Chondrocyte (in vitro differentiated cells): ENCODE measurements at places on chromosomes 6 and 20. TPM values are rescaled to one million over a fixed set of nuclear protein-coding genes. Genes with fewer than 3 reads are reported as not detected.

STK38 gene
- total RNA-seq: 60.4 to 65.1 TPM (median 63.2 TPM) in 3 replicates

ZC2HC1B gene
- 0.46 TPM in 1 of 3 replicates, not detected in the others for total RNA-seq

TENT5A gene
- 25.8 to 57.9 TPM (median 27.9 TPM) in 3 replicates for total RNA-seq

SNAP25 gene
- total RNA-seq: 0.46 to 0.65 TPM (median 0.60 TPM) in 3 replicates

YIPF3 gene
- 131 to 142 TPM (median 133 TPM) in 3 replicates for total RNA-seq

KCNK16 gene
- total RNA-seq: not detected in 3 replicates

PHF20 gene
- 42.2 to 46.1 TPM (median 44.6 TPM) in 3 replicates for total RNA-seq

DEF6 gene
- total RNA-seq: 0.82 to 1.1 TPM (median 0.82 TPM) in 3 replicates

HUS1B gene
- total RNA-seq: 0.70 to 0.97 TPM (median 0.79 TPM) in 3 replicates

EIF6 gene
- 117 to 125 TPM (median 123 TPM) in 3 replicates for total RNA-seq

HLA-DQA2 gene
- not detected in 3 replicates for total RNA-seq

HLA-DOB gene
- 0.25 to 0.56 TPM in 2 of 3 replicates, not detected in the other for total RNA-seq

KIFC1 gene
- 7.4 to 10.4 TPM (median 8.1 TPM) in 3 replicates for total RNA-seq

CAGE1 gene
- total RNA-seq: not detected in 3 replicates

PREX1 gene
- total RNA-seq: 3.0 to 5.0 TPM (median 3.3 TPM) in 3 replicates

PHACTR3 gene
- not detected in 3 replicates for total RNA-seq

MAP7 gene
- total RNA-seq: 0.17 to 1.1 TPM (median 0.77 TPM) in 3 replicates
